ENCODE measurements at places on chromosomes 16 and 17.

DNA sequence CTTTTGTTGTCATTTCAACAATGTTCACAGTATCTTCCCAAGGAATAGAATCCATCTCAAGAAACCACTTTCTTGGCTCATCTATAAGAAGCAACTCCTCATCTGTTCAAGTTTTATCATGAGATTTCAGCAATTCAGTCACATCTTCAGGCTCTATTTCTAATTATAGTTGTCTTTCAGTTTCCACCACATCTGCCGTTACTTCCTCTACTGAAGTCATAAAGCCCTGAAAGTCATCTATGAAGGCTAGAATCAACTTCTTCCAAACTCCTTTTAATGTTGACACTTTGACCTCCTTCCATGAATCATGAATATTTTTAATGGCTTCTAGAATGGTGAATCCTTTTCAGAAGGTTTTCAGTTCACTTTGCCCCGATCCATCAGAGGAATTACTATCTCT, 102.1 kb downstream of the CDH13 start:
- DNase-seq: no peak

DNA sequence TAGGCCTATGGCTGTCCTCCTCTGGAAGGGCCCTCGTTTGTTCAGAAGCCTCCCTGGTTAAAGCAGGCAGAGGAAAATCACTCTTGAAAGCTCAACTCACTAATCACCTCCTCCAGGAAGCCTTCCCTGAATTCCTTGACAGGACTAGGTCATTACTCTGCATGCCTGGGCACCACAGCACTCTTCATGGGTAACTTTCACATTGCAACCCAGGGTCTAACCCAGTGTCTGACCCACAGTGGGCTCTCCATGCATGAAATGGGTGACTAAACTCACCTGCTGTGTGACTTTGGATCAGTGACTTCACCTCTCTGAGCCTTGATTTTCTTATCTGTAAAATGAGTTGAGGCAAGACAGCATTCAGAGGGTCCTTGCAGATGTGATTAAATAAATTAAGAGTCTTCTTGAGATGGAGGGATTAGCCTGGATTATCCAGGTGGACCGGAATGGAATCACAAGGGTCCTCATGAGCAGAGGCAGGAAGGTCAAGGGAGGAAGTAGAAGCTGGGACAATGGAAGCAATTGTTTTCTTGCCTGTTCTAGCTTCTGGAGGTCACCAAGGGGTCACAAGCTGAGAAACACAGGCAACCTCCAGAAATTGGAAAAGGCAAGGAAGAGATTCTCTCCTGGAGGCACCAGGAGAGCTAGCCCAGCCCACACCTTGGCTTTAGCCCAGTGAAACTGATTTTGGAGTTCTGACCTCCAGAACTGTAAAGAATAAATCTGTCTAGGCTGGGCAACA, 3.8 kb upstream of the RAI1 start:
- no peak for DNase-seq

- no peak for DNase-seq
Measured at GRCh38 chr17:44279346-44279665, 11.4 kb upstream of the SLC4A1 start.

DNA sequence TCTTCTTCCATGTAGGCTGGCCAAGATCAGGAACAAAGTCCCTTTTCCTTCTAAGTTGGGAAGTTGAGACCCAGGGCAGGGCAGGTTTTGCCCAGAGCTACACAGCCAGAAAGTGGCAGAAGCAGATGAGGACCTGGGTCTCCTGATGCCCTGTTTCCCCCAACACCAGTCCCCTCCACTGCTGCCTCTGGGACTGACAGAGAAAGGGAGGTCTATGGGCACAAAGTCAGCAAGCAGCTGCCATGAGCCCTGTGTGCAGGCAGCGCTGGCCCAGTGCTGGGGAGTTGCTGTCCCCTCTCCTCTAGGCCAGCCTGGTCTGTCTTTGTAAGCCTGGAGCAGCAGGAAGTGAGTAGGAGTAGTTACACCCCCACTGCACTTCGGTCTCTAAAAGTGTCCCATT, 46.9 kb upstream of the NKD1 start:
- no peak for DNase-seq

DNA sequence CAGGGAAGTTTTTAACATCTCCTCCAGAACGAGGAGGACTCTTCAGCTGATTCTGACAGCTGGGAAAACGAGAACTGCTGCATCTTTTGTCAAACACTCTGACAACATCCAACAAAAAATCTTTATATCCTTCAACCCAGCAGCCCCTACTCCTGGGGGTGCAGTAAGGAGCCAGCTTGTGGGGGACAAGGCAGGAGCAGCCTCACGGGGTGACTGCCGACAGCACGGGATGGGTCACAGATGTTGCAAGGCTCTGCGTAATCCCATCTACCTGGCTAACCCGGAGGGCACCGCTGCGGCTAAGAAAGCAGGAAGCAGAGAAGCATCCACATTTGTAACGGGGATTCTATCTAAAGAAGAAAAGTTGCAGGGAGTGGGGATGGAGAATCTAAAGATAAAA, 28.6 kb downstream of the WDR45B start:
- DNase-seq: no peak

GRCh38 chr16:75042426-75043174, 43.8 kb downstream of the ZNRF1 start:
- DNase-seq: peak; percentile 71

DNA sequence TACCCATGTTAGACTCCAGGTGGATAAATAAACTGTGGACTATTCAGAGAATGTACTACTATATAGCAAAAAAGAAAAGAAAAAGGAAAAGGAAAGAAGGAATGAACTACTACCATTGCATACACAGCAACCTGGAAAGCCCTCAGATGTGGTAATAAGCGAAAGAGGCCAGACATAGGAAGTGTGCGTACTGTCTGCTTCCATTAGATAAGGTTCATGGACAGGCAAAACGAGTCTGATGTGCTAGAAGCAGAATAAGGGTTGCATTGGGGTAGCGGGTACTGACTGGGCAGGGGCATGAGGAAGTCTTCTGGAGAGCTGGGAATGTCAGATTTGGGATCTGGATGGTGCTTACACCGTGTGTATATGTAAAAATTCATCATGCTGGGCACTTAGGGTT, 21.8 kb downstream of the CLEC16A start:
- DNase-seq: peak; percentile 13

- DNase-seq: no peak
Measured at GRCh38 chr17:75552425-75553294, 27.2 kb downstream of the LLGL2 start.
